ENCODE measurements at places on chromosomes 4 and X. TPM values are rescaled to one million over a fixed set of nuclear protein-coding genes. Genes with fewer than 3 reads are reported as not detected.

SYP gene
- polyA plus RNA-seq: 0.23 TPM

EDA2R gene
- 13.4 TPM for polyA plus RNA-seq

F8A2 gene
- not detected for polyA plus RNA-seq

SPIN2A gene
- polyA plus RNA-seq: 0.59 TPM

IL1RAPL2 gene
- not detected for polyA plus RNA-seq

NOX1 gene
- 0.16 TPM for polyA plus RNA-seq

GPR173 gene
- 0.24 TPM for polyA plus RNA-seq

FGA gene
- polyA plus RNA-seq: not detected

FMR1NB gene
- polyA plus RNA-seq: not detected

RPS6KA6 gene
- 1.4 TPM for polyA plus RNA-seq

ASIC5 gene
- polyA plus RNA-seq: not detected

SPP1 gene
- 4.4 TPM for polyA plus RNA-seq
